ENCODE measurements at places on chromosomes 7 and 10.

DNA sequence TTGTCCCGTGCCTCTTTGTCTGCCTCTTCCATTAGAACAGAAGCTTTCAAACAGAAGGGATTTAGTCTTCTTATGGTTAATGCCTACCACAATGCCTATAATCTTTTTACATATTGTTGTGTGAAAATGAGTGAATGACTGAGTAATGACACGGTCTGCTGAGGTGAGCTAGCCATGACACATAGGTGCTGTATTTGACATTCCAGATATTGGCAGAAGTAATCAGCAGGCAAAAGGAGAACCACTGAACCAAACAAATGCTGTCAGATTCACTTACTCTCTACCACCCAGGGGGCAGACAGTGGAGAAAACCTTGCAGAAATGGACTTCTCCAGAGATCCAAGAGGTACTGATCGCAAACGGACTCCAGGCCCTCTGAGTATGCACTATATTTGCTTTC is 377.2 kb upstream of the VWC2 start:
- DNase-seq = no peak

GRCh38 chr10:33293531-33294170 is 40.8 kb downstream of the NRP1 start:
- no peak for DNase-seq

DNA sequence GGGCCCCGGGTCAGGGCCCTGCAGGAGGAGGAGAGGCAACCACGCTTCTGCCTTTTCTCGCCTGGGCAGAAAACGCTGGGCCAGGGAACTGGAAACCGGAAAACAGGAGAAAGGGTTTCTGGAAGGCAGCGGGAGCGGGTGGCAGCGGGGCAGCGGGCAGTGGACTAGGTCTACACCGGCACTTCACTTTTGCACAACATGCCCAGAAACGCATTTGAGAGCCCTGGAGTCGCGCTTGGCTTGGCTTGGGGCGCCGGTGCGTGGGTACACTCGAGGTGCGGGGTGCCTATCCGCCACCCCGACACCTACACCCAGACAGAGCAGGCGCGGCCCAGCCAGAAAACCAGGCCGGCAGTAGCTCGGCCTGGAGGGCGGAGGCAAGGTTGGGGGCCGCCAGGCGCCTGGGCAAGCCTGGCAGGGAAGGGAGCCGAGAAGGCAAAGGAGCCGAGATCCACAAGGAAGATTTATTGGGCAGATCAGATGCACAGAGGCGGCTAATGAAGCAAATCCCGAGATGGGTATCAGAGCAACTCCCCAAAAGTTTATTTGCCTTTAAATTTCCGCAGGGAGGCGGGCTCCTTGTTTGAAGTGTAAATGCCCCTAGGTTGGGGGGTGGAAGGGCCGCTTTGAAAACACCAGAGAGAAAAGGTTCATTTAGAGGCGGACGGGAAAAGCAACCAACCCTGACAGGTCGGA is 3.2 kb upstream of the PAX2 start:
- no peak for DNase-seq

DNA sequence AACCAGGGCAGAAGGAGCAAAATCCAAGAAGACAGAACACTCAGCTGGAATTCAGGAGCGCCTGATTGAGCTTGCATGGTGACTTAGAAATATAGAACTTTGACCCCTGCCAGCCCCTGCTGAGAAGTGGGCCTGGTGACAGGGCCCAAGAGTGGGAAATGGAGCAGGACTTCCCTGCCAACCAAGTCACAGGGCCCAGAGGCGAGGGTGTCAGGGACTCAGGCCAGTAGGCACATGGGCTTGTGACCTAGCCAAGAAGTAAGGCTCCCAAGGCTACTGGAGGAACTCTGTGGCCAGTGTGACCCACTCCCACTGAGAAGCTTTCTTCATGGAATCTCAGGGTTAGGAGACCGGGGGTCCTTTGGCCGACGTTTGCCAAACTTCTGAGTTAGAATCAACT is 31.9 kb downstream of the LRRC20 start:
- no peak for DNase-seq

GRCh38 chr7:43311052-43311451 is 198.6 kb downstream of the HECW1 start:
- DNase-seq = no peak

- no peak for DNase-seq
These were observed 276.3 kb downstream of the DNAJB9 start for GRCh38 chr7:108845951-108846350.

GRCh38 chr7:27779873-27780272 is 39.9 kb downstream of the TAX1BP1 start:
- DNase-seq = no peak

DNA sequence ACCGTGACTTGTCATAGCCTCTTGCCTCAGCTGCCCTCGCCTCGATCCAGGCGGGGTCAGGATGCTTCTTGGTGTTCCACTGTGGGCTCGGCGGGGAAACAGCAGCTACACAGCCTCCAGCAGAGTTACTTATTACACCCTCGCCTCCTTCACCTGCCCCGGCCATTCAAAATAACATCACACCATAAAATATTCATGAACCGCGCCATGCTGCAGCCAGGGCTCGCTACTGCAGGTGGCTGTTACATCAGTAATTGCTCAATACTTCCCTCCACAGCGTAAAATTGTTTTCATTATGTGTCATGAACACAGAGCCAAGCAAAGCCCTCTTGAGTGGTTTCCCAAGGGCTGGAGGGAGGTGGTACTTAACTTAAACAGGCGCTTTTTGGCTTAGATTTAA is 241.5 kb upstream of the SP8 start:
- DNase-seq = peak; percentile 44

DNA sequence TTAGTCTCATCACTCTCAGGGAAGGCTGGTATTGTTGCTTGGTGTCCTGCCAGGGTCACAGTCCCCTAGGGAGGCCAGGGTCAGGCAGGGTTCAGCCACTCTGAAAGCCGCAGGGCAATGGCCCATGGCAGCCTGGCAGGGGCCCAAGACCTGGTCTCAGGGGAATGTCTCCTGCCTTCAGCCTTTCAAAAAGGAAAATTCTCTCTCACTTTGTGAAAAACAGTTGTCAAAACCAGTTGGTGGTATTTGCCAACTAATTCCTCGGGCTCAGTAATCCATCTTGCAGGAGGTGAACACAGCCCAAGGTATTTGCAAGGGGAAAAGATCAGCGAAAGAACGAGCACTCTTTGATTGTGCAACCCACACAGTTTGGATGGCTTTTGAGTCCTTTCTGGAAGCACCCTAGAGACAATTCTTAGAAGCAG is 101.5 kb downstream of the JCAD start:
- peak; percentile 50 for DNase-seq

GRCh38 chr10:11608159-11609013 is 3.1 kb downstream of the USP6NL start:
- DNase-seq = no peak

- DNase-seq = no peak
These were observed 486.1 kb upstream of the NRP1 start for GRCh38 chr10:33820531-33820930.

- no peak for DNase-seq
These were observed 116.1 kb upstream of the ZMIZ1 start for GRCh38 chr10:78952686-78953085.

DNA sequence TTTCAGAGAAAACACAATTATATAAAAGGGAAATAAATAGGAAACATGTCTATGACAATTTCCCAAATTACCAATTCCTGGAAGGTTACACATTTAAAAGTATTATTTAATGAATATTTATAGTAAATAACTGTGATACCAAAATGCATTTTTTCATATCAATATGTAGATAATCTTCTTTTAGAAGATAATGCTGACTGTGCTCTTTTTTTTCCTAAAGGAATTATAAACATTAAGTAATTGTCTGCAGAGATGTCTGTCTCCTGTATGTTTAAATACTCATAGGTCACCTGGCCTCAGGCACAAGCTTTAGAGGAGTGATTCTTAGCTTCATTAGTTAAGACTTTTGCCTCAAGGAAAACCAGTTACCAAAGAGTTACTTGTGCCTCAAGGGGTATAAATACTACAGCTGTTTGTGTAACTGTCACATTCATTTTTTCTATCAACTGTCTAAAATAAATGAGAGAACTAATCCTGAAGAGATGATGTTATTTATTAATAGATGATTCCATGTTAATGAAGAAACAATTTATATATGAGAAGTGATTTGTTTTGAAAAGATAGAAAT is 77.1 kb downstream of the DNAJC1 start:
- DNase-seq = no peak

DNA sequence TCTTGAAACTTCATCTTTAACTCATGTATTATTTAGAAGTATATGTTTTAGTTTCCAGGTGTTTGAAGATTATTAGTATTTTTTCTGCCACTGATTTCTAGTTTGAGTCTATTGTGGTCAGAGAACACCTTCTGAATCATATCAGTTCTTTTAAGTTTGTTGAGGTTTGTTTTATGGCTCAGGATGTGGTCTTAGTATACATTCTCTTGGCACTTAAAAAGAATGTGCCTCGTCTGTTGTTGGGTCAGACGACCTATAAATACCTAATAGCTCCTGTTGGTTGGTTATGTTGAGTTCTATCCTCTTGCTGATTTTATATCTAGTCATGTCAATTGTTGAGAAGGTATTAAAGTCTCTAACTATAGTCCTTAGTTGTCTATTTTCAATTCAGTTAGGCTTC is 15.9 kb downstream of the TDRD1 start:
- no peak for DNase-seq

- DNase-seq = no peak
These were observed at the start of gene GFRA1 for GRCh38 chr10:116272440-116273283. Gene GFRA1 (minus strand): TSS chr10:116273206. CDS start chr10:116272029, 1,177 bp downstream.

DNA sequence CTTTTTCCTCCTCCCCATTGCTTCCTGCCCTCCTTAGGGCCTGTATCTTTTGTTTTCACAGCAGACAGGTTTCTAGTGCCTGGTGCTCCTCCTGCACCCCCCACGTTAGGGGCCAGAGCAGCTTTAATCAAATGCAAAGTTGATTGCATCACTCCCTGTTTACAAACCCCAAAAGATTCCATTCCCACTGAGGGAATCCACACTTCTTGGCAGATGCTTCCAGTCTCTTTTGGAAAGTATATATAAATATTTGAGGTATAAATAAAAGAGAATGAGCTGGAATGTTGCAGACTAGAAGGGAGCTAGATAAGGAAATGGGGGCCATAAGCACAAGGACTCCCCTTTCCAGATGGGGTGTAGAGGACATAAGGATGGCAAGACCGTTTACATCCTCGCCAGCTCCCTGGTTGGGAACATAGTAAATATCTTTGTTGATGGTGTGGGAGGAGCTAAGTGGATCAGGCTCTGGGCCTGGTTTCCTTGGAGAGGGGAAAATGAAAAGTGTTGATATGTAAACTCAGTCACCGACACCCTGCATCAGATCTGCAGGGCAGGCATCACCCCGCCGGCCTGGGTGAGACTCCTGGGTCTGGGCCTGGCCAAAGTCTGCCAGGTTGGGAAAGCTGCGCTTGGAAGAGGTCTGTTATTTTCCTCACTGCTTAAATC is 6.2 kb downstream of the RARRES2 start:
- no peak for DNase-seq

- no peak for DNase-seq
These were observed 39.8 kb upstream of the TRIM8 start for GRCh38 chr10:102604439-102604841.

GRCh38 chr7:87984088-87984487 is 50.0 kb downstream of the ADAM22 start:
- DNase-seq = no peak

- DNase-seq = no peak
These were observed 670 bp upstream of the RBM33 start for GRCh38 chr7:155643804-155644177.

GRCh38 chr7:129008645-129009414 is 46.1 kb downstream of the TNPO3 start:
- no peak for DNase-seq

DNA sequence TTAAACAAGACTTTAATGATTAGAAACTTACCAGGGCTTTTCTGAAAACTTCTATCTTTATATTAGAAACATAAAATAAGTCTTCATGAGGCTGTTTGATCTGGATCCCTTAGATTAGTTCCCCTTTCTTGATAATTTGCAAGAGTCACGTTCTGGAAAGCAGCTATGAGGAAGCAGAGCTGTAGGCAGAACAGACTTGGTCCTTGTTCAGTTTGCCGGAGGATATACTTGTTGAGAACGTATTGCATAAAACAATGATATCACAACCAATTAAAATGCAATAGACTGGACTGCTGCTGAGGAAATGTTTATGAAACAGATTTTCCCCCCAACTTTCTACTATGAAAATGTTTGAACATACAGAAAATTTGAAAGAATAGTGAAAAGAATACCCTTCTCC is 2.8 kb downstream of the SAMD9L start:
- no peak for DNase-seq

- DNase-seq = no peak
These were observed 115.4 kb downstream of the TMEM26 start for GRCh38 chr10:61337741-61338140.

GRCh38 chr10:126975221-126975620 is 70.0 kb downstream of the DOCK1 start:
- DNase-seq = no peak

DNA sequence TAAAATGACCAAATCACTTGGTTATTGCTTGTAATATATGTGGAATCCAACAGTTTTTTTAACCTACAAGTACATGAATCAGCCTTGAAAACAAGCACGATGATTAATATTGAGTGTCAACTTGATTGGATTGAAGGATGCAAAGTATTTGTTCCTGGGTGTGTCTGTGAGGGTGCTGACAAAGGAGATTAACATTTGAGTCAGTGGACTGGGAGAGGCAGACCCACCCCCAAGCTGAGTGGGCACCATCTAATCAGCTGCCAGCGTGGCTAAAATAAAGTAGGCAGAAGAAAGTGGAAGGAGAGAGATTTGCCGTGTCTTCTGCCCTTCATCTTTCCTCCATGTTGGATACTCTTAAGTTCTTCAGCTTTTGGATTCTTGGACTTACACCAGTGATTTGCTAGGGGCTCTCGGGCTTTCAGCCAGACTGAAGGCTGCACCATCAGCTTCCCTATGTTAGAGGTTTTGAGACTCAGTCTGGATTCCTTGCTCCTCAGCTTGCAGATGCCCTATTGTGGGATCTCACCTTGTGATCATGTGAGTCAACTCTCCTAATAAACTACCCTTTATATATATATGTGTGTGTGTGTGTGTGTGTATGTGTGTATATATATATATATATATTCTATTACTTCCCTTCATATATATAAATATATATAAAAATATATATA is 118.4 kb upstream of the WDR11 start:
- DNase-seq = no peak

DNA sequence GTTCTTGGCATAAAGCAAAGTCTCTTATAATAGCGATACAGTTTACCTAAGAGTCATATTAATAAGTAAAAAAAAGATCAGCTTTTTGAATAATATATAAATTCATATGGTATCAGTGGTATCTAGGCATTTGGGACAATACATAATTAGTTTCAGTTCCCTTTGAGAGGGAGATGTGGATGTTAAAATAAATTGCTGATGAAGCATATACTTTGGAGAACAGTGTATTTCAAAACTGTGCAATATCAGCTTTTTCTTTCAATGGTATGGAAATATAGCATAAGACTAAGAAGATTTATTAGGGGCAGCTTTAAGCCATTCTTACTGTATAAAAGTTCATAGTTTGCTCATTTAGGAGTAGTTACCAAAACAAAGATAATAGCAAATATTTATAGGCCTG is 35.5 kb downstream of the MDFIC start:
- no peak for DNase-seq

- DNase-seq = no peak
These were observed 85.4 kb downstream of the KCNMA1 start for GRCh38 chr10:77552252-77552651.

- DNase-seq = no peak
These were observed 12.1 kb upstream of the ZNF786 start for GRCh38 chr7:149102666-149103065.

All from lower lobe of right lung (tissue), 2 donors.